ENCODE measurements at places on chromosomes 2 and 18.

DNA sequence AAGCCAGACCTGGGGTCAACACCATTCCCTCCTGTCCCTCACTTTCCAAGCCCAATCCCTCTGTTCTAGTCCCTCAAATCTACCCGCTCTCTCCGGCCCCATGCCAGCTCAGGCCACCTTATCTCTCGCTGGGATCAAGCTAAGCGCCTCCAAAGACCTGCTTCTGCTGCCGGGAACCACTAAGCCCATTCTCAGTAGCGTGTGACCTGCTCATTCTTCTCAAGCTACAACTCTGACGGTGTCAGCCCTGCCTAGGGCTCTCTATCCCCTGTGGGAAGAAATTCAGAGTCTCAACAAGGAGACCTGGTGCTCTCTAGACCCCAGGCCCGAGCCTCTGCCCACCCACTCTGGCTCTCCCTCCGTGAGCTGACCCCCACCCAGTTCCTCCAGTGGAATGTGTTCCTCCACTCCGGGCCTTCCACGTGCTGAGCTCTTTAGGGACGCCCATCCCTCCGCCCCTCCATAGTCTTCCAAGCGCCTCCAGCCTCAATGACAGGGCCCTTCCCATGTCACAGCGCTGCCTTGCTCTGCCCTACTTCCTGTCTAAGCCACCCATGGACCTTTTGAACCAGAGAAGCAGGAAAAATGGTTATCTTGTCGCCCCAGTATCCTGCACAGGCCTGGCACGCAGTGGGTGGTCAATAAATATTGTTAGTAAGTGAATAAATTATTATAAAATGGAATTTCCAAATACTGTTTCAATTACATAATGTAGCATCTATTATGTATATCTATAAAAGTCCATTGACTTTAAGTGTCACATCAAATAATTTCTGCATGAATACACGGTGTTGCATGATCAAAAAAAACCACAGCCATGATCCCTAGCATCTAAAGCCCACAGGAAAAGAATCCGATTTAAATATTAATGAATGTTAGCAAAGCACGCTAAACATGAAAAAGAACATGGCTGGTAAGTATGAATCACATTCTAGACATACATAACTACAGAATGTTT lies 127.6 kb downstream of the ZNF516 start:
- no peak for DNase-seq

DNA sequence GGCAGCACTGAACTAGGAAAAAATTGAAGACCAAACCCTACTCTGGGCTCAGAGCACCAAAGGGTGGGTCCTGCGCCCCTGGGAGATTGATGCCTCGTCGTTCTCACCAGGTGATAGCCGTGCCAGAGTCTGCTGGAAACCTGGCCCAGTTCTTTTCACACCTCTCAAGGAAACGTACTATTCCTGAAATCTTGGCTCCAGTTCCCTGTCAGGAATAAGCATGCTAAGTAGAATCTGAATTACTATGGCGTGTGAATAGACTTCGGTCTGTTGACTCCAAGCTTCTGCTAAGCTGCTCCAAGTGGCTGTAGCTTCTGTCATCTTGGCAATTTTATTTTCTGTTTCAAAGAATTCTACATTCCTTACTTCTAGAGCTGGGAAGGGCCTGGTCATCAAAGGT lies 75.4 kb downstream of the MARCHF4 start:
- no peak for DNase-seq

DNA sequence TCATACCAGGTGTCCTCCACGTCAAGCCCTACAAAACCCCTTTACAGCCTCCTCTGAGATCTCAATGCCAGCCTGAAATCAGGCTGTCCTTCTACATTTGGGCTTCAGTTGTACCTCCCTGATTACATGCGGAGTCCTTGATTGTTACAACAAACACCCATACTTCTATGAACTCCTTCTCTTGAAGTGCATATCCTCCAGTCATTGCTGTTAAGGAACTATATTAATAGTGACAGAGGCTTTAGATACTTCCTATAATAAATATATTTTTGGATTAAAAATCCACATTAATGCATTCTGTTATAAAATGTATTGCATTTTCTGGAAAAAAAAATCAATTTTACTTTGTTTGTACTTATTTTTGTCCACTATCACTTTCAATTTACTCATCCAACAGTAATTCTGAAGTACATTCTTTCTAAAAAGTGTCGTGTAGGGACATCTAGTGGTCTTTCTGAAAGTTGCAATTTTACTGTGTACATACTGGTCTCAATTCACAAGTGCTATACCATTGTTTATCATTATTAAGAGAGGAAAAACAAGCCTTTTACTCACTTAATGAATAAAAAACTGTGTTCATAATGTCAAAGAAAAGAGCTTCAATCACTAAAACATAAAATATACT lies 316.4 kb downstream of the DSEL start:
- DNase-seq: peak; percentile 73

GRCh38 chr2:54262015-54262765 lies 6.2 kb upstream of the TSPYL6 start:
- no peak for DNase-seq

DNA sequence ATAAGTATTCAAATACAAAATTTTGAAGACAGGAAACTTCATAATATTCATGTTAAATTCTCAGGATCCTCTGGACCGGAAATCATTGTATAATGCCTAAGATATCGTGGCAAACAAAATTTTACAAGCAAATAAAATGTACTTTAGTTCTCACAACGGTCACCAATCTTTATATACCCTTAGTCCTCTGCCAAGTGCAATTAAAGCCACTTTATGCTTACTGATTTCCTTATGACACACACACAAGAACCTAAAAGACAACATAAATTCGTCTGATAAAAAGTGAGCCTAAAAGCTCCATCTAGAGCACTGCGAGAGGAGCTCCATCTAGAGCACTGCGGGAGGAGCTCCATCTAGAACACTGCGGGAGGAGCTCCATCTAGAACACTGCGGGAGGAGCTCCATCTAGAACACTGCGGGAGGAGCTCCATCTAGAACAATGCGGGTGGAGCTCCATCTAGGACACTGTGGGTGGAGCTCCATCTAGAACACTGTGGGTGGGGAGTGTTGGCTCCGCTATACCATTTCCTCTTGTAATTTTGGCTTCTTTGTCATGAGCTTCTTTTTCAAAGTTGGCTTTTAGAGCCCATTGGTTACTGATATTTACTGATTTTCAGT lies 15.9 kb downstream of the ATP8B1 start:
- no peak for DNase-seq

DNA sequence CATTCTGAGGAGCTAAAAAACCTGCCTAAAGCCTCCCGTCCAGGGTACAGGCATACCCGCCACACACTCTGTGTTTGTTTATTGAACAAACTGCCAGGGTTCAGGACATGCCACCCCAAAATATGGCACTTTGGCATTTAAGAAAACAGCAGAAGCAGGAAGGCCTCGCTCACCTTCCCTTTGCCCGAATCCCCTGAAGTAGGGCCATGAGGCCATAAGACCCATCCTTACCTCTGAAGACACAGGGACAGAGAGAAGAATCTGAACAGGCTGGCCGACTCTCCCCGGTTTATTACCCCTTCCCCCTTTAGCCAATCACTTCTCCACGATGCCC lies 1.7 kb upstream of the NEURL3 start:
- no peak for DNase-seq

DNA sequence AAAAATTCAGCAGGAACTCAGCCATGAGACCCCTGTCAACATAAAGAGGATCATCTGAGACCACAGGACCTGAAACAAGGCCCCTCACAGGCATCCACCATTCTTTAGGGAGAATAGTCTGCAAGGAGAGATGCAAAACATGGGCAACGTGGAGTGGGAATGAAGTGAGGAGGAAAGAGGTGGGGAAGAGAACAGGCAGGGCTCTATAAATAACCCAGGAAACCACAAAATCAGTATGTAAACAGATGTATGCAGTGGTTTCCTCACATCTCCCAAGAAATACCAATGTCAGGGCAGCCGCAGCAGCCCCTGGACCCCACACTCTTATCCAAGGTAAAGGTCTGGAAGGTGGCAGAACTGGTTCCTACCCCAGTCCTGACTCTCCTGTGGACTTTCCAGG lies 168.5 kb downstream of the EN1 start:
- DNase-seq: no peak

- no peak for DNase-seq
These were observed 13.0 kb upstream of the SLC9A2 start for GRCh38 chr2:102606353-102606752.

GRCh38 chr2:119005555-119005954 lies 63.6 kb downstream of the MARCO start:
- DNase-seq: no peak

DNA sequence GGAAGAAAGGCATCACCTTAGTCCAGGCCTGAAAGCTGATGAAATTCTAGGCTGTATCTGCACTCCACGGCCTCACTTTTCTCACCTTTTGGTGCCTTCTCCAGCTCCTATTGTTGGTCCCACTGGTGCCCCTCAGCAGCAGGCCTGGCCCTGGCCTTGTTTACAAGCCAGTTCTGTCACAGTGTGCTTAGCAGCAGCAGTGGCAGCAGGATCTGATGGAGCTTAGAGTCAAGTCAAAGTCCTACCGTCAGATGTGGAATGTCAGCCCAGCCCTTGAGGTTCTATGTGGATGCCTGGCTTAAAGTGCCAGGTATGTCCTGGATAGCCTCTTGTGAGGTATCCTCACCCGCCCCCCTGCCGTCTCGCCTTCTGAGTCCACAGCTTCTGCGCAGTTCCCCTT lies 281.3 kb downstream of the SUCLG1 start:
- DNase-seq: no peak

DNA sequence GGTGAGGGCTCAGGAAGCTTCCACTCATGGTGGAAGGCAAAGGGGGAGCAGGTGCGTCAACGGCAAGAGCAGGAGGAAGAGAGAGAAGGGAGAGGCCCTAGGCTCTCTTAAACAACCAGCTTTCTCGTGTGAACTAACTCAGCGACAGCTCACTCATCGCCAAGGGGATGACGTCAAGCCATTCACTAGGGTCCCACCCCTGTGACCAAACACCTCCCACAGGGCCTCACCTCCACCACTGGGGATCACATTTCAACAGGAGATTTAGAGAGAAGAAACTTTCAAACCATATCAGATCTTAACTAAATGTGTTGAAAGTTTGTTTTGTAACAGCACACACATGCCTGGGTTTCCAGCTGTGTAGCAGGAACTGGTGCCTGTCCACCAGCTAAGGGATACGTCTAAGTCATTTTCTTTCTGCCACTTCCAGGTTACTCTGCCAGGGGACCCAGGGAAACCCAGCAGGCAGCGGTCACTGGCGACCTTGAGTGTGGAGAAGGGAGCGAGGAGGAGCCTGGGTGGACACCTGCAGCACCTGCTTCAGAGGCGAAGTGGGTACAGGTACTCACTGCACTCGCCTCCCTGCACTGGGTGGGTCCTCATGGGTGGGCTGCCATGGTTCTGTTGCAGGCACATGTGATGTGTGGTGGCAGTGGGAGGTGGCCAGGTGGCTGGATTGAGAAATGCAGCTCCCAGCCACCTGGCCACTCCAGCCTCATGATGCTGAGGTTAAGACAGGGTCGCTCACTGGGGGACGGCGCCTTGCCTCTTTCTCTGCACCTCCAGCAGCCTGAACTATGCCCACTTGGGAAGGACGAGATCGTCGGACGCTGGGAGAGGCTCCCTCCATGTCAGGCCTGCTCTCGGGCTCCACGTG lies 8.4 kb upstream of the GPC1 start:
- DNase-seq: no peak

DNA sequence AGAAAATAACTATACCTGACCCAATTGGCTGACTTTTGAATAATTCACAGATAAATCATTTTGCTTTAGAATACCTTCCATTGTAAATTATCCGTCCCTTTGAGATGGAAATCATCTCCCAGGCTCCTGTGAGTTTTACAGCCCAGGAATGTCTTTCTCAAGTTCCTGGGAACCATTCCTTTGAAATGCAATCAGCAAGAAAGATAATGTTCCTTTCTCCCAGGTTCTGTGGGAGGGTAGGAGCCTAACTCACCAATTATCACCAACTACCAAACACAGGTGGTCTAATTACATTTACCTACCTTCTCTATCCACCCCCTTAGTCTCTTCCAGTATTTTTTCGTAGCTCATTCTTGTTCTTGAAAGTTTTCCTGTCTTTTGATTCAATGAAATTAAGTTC lies 1016.0 kb downstream of the SOCS6 start:
- DNase-seq: no peak

- DNase-seq: no peak
These were observed 89.0 kb downstream of the KCTD1 start for GRCh38 chr18:26459340-26459739.

DNA sequence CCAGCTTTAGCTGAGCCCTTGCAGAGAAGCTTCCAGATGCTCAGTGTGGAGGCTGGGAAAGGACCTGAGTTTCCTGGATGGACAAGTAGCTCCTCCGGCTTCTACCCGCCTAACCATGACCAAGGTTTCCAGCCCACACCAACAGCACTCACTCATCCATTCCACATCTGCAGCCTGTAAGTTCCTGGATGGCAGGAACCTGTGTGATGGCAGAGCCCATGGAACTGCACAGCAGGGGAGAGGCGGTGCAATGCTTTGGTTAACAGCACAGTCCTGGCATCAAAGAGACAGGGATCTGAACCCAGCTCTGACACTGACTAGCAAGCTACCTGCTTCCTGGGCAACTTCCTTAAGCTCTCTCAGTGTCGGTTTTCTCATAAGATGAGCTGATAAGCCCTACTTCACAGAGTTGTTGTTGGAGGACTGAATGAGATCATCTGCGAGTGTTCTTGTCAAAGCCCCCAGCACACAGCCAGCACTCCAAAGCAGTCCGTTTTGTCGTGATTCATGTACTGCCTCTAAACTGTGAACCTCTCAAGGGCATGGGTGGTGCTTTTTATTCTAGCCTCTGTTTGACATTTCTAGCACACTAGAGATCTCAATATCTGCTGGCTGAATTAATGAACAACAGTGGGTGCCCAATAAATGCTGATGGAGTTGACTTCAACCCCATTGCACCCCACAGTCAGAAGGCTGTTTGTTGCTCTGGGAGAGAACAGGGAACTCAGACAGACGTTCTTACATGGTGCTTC lies 41.6 kb upstream of the OTOF start:
- DNase-seq: peak; percentile 54

DNA sequence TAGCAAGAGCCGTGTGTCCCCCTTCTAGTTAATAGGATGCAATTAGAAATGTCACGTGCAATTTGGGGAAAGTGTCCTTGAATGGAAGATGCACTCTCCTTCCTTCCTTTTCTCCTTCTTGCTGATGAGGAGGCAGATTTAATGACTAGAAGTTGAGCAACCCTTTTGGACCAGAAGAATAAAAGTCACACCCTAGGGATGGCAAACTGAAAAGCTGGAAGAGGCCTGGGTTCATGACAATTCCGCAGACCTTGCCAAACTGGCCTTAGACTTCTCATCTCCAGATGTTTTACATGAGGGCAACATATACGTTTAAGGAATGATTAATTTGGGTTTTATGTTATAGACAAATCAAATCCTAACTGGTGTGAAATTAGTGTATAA lies 38.6 kb upstream of the NCOA1 start:
- DNase-seq: no peak

DNA sequence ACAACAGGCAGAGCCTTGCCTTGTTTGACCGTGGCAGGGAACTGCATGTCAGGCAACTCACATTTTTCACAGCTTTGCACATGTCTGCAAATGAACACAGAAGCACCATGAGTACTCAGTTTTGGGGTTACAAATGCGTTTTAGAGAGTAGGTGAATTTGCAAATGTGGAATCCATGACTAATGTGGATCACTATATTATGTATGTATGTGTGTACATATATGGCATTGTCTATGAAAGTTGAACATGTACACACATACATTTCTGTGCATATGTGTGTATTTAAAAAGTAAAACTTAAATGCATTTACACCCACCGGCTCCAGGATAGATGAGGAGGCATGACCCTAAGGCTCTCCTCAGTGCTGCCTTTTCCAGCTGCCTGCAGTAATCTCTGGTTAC lies 65.1 kb downstream of the SOWAHC start:
- DNase-seq: no peak

GRCh38 chr2:152062125-152063091 lies 36.4 kb downstream of the CACNB4 start:
- no peak for DNase-seq

Data from hematopoietic multipotent progenitor cell treated with erythropoietin and hydrocortisone succinate and interleukin-3 and kit ligand, for 4 days (in vitro differentiated cells).